T1000 (cell line): ENCODE measurements at places on chromosomes 7 and 10.
A peak's percentile ranks its signal among the peaks of the same experiment; 100 is the strongest.

DNA sequence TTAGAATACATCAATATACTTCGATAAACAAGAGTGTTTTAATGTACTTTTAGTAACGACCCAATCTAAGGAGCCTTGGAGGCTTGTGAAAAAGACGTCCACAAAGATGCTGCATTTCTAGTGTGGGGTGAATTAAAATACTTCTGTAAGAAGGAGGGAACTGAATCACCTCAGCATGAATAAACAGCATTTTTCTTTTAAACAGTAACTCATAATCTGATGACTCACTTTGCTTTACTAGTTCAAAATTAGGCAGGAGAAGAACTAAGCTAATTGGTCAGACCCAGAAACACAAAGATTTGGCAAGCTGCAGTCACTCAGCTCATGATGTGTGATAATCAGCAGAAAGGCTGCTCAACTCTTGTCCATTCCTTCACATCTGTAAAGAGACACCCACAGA is 24.2 kb downstream of the NCOA4 start:
- no peak for DNase-seq

DNA sequence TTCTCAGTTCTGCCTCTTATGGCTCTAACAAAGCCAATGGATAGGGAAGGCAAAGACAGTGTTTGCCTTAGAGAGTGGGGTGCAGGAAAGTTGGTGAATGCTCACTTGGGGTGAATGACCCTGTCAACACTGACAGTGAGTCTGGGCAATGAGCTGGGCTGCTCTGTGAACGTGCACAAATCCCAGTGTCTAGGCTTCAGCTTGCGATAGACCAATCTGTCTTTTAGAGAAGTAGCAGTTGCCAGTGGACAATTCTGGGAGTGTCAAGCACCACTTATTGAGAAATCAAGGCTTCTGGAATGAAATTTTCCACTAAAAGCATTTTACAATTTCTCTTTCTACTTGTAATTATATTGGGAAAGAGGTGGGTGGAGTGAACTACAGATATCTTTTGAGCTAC is 141.4 kb downstream of the HERPUD2 start:
- DNase-seq: no peak

GRCh38 chr10:5584895-5585516 is 60.2 kb downstream of the CALML3 start:
- peak; percentile 68 for DNase-seq

DNA sequence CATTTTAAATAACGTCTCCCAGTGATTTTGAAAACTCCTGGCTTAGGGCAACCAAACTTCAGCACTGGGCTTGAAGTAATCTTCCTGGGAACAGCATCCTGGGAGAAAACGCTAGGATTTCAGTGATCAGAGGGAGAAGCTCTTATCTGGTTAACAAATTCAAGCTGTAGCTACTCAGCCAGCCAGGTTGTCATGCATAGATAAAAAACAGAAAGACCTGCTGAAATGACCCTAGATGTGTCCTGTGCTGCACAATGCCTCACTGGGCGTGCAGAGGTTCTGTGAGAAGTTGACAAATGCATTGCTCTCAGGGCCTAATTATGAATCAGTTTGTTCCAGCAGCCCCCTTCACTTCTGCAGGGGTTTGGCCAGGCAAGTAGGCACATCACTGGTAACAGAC is 68.9 kb upstream of the CHCHD3 start:
- DNase-seq: no peak

DNA sequence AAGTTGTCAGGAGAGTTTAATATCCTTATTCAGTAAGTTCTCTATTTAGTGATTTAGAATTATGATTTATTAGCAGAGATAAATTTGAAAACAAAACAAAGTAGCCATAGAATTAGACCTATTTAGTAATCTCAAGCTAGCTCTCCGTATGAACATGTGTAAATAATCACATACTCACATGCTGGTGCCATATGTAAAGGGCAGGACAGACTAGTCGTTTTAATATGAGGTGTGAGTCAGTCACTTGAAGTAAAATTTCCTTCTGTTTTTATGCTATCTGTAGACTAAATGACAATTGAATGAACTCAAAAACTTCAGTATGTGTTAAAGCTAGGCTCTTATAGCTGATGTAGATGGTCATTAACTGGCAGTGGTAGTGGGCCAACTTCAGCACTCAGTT is 67.1 kb downstream of the WAC start:
- no peak for DNase-seq

DNA sequence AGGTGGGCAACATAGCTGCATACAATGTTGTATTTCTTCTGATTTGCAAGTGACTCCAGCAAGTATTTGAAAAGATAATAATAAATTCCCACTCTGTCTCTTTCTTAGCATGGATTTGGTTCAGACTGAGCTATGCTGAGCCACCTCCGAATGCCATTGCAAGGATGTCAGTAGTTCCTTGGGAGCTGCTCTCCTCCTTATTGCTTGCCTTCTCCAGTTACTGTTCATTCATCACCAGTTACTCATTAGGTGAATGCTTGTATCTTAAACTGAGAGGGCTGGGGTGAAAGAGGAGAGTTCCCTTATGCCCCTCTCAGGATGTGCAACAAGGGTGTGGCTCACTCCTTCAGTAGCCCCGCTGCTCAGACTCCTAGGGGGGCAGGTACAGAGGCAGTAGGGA is 78.4 kb upstream of the PRKAR2B start:
- no peak for DNase-seq

- no peak for DNase-seq
These were observed 120.6 kb upstream of the AGK start for GRCh38 chr7:141430455-141431139.
